ENCODE measurements at places on chromosomes 1 and 21. TPM values are rescaled to one million over a fixed set of nuclear protein-coding genes. Genes with fewer than 3 reads are reported as not detected.

- no peak overlapping the region for H3K4me3 ChIP-seq
- no peaks in the 10 kb centered on the region for H3K4me1 ChIP-seq
- H3K27me3 ChIP-seq: no peaks in the 10 kb centered on the region
- H3K36me3 ChIP-seq: no peaks in the 10 kb centered on the region
- no peak overlapping the region for H3K27ac ChIP-seq
Measured at GRCh38 chr1:87113313-87113712, 198.9 kb downstream of the HS2ST1 start.

The SLC1A7 gene
- 20.5 TPM for total RNA-seq

- H3K27ac ChIP-seq: no peak overlapping the region
- no peaks in the 10 kb centered on the region for H3K27me3 ChIP-seq
- H3K4me3 ChIP-seq: no peak overlapping the region
- H3K36me3 ChIP-seq: no peaks in the 10 kb centered on the region
Measured at GRCh38 chr1:152398812-152399698, 15.0 kb downstream of the CRNN start.

- DNase-seq: no peak
- H3K4me1 ChIP-seq: no peaks in the 10 kb centered on the region
- H3K27me3 ChIP-seq: no peaks in the 10 kb centered on the region
- no peak overlapping the region for H3K27ac ChIP-seq
- no peaks in the 10 kb centered on the region for H3K36me3 ChIP-seq
Measured at GRCh38 chr1:96011606-96012005, 710.0 kb upstream of the PTBP2 start.

DNA sequence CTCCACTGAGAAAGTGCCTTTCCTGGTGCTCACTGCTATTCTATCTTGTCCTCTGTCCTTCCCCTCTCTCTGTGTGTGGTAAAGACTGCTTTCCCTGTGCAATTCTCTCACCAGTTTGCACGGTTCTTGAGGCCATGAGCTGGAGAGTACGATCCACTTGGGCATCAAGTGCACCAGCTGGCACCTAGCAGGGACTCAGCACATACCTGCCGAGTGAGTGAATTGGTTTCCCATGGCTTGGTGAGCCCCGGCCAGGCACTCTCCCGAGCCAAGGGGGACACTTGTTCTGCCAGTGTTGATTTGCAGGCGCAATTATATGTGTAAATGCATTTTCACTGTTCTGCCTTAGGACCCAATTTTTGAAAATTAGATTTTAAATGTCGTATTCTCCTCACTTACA is 313.5 kb downstream of the DISC1 start:
- H3K4me3 ChIP-seq: no peak overlapping the region
- no peak for DNase-seq
- no peaks in the 10 kb centered on the region for H3K4me1 ChIP-seq
- H3K36me3 ChIP-seq: no peaks in the 10 kb centered on the region
- no peaks in the 10 kb centered on the region for H3K27me3 ChIP-seq

GRCh38 chr1:150371110-150371509 is 7.2 kb downstream of the RPRD2 start:
- DNase-seq: no peak
- no peaks in the 10 kb centered on the region for H3K27me3 ChIP-seq
- H3K36me3 ChIP-seq: no peaks in the 10 kb centered on the region
- H3K4me3 ChIP-seq: no peak overlapping the region

DNA sequence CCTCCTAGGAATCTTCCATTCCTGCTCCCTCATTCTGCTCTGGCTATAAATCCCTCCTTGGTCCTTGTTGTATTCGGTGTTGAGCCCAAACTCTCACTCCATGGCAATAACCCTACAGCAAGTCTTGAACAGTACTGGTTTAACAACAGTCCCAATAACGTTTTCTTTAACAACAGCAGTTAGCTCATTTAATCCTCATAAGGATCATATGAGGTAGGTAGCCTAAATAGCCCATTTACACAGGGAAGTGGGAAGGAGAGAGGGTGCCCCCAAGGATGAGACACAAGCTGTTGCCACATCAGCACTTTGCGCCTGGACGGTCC is 444 bp upstream of the AGTRAP start:
- peak; percentile 21 for DNase-seq
- no peaks in the 10 kb centered on the region for H3K27me3 ChIP-seq
- H3K4me3 ChIP-seq: peak overlapping the region; percentile 72
- H3K36me3 ChIP-seq: no peaks in the 10 kb centered on the region

All from natural killer cell (primary cell).